Renal pelvis (tissue), 12 donors: ENCODE measurements at places on chromosomes 5 and 9. TPM values are rescaled to one million over a fixed set of nuclear protein-coding genes. Genes with fewer than 3 reads are reported as not detected.

FRMD3 gene
- 22.1 TPM for polyA plus RNA-seq

BRD9 gene
- polyA plus RNA-seq, result 44.0 TPM

- no peak for DNase-seq
Measured at GRCh38 chr5:171834461-171834860, 48.8 kb downstream of the SMIM23 start.

- DNase-seq, result no peak
Measured at GRCh38 chr5:154196955-154197652, 6.6 kb downstream of the GALNT10 start.

DNA sequence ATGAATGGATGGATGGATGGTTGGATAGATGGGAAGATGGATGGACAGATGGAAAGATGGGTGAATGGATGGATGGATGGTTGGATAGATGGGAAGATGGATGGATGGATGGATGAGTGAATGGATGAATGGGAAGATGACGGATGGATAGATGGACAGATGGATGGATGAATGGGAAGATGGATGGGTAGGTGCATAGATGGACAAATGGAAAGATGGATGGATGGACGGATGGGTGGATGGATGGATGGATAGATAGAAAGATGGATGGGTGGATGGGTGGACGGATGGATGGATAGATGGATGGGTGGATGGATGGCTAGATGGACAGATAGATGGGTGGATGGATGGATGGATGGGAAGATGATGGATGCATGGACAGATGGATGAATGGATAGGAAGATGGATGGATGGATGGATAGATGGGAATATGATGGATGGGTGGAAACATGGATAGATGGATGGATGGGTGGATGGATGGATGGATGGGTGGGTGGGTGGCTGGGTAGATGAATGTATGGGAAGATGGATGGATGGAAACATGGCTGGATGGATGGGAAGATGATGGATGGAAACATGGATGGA is 16.5 kb upstream of the EXOC3 start:
- no peak for DNase-seq

GRCh38 chr9:89483592-89484474 is 14.1 kb downstream of the SEMA4D start:
- DNase-seq, result no peak

DNA sequence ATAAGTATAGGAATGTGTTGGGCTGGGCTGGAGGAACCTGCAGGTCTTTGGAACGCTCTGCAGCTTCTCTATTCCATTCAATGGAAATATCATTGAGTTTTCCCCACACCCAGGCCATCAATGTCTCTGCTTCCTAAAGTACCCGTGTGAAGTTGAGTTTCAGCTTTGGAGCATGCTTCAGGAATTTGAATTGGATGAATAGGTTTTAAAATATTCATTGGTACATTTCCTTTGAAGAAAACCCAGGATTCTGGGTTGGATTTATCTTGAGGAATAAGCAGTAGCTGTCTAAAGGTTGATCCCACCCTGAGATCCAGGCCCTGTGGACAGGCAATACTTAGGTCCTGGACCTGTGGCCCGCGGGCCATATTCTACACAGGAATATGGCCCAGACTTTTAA is 37.3 kb downstream of the INSYN2B start:
- DNase-seq, result no peak
